NCI-H2171 treated with DMSO at 0.1 percent for 48 hours (cell line): ENCODE measurements at places on chromosomes 12 and 14.

- peak; percentile 84 for DNase-seq
Measured at GRCh38 chr12:48815126-48816110, 2.9 kb upstream of the CACNB3 start.

- DNase-seq = no peak
Measured at GRCh38 chr12:61667676-61668075, 592.5 kb upstream of the USP15 start.

DNA sequence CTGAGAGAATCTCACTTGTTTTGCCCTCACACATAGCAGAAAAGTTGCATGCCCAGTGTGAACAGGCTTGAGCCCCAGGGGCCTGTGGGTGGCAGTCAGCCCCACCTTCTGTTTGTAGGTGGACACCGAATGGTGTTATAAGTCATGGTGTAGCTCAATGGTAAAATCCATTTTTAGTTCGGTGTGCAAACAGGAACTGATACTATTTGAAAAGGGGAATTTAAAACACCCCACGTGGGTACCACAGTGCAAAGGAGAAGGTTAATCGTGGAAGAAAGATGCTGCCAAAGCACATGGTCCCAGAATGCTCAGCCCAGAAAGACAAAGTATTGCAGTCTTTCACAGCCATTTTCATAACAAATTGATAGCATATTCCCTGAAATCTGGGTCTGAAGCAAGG, 71.8 kb upstream of the GZMB start:
- DNase-seq = no peak

- peak; percentile 68 for DNase-seq
Measured at GRCh38 chr14:102225936-102226335, 79.0 kb downstream of the MOK start.

GRCh38 chr14:65028937-65029336, 42.2 kb downstream of the FNTB start:
- DNase-seq = no peak

GRCh38 chr14:104394409-104394851, 185.1 kb upstream of the C14orf180 start:
- peak; percentile 41 for DNase-seq

DNA sequence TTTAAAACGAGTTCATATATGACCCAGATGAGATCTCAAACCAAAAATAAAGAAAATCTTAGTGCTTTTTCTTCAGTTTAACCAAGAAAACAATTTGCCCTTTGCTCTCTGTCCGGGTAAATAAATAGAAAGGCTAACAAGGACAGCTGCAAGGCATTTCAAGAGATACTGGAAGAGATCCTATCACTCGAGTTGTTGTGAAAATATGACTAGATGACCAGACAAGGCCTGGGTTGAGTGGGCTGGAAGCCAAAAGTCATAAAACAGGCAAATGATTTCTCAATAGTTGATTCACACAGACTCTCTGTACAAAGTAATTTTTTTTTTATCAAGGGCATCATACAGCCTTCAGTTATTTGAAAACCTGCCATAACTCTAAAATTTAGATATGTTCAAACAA, 55.9 kb upstream of the AVPR1A start:
- no peak for DNase-seq

DNA sequence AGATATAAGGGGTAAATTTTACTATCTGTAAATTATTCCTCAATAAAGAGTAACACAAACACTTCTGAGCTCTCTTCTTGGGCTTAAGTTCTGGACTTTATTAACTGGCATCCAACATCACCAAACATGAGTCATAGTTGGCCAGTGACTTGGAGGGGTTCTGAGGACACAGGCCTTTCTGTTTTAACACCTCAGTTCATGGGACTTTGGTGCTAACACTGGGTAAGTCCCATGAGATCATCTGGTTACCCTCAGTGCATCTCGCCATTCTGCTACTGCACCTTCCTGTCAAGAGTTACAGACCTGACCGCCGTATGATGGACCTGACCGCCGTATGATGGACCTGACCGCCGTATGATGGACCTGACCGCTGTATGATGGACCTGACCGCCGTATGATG, 9.9 kb downstream of the SLC15A4 start:
- DNase-seq = no peak

DNA sequence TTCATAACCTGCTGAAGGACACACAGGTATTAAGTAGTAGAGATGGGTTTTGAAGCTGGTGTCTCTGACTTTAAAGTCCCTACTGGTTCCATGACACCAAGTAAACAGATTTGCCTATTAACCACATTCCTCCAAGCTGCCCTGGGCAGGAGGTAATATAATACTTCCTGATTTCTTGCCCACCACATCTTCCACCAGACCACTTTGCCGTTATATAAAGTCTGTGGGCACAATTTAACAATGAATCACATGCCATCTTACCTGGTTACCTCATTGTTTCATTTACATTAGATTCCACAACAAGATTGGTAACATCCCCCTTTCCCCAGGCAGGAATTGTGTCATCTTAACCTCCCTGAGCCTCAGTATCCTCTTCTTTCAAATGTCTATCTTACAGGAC, 900 bp upstream of the LRRC23 start:
- no peak for DNase-seq

GRCh38 chr12:62332598-62332997, 72.4 kb downstream of the USP15 start:
- DNase-seq = no peak

DNA sequence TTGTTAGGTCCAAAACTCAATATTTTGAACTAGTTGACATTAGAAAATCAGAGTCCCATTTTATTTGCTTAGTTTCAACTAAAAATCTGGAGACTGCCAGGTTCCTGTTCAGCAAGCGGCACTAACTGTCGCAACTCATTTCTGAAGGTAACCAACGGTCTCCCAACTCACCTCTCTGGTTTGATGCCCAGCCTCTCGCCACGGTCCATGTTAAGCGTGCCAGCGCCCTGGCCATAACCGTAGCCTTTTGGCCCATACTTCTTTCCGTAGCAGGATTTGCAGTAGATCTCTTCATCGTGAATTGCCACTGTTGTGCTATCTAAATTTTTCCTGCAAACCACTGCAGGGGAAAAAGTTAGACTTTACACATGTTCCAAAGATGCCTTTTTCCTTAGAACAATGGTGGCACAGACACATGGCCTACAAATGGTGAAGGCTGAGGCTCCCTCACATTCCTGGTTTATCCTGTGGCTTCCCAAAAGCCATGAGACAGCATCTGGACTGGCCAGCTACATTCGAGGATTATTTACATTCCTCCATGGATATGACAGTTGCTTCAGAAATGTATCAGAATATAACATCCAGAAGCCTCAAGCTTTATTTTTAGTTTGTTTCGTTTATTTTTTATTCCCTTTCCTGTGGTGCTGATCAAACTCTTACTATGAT, 15.7 kb downstream of the CSRP2 start:
- DNase-seq = no peak

DNA sequence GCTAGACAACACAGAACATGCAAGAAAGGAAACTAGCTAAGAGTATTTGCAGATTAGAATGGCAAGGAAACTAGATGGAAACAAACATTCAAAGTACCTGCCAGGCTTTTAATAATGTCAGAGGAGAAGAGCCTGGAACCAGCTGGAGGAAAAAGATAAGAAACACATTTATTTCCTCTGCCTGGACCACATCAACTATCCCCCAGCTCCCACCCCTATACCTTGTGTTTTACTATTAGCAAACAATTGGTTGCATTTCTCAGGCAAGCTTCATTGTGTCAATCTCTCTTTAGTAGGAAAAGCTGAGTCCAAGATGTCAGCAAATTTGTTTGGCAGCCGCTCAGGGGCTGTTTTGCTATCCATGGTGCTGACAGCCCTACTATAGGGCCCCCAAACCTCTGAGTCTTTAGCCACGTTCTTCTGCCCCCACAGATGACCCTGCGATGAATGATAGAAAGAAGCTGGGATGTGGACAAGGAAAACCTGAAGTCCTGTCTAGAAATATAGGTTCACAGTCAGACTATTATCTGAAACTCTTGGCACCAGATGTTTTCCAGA, 11.6 kb upstream of the SYNDIG1L start:
- DNase-seq = no peak

GRCh38 chr14:68894123-68894522, 85.0 kb downstream of the ACTN1 start:
- no peak for DNase-seq

- no peak for DNase-seq
Measured at GRCh38 chr12:66859751-66860440, 181.0 kb upstream of the GRIP1 start.

DNA sequence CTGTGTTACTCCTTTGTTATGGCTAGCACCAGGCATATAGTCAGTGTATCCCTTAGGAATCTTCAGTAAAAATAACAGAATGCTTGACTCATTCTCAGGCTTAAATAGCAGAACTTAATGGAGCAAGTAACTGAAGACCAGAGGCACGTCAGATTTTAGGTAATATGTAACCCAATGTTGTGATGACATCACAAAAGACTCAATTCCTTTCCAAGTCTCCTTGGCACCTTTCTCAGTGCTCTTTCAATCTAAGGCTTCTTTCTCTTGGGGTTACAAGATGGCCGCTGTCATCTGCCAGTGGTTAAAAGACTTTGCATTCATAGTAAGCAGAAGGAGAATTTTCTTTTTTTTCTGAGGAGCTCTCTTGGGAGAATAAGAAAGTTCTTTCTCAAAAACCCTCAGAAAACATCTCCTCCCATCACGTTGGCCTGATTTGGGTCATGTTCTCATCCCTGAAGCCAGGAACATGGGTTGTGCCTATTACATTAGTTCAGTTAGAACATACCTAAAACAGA, 33.4 kb upstream of the DCN start:
- no peak for DNase-seq

DNA sequence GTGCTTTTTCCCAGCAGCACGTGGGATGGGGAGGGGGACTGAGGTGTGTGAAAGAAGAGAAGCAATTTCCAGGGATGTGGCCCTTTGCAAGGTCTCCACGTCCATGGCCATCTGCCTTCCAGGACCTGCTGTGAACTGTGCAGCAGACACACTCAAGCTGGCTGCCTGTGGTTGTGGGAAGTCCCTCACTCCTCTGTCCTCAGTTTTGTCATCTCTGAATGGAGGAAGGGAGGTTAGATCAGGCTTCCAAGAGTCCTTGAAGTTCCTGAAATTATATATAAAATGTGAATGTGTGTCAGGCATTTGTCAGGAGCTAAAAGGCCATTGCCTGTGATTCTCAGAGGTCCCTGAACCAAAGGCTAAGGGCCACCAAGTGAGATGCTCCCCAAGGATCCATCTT, 328.2 kb downstream of the CACNA1C start:
- no peak for DNase-seq

DNA sequence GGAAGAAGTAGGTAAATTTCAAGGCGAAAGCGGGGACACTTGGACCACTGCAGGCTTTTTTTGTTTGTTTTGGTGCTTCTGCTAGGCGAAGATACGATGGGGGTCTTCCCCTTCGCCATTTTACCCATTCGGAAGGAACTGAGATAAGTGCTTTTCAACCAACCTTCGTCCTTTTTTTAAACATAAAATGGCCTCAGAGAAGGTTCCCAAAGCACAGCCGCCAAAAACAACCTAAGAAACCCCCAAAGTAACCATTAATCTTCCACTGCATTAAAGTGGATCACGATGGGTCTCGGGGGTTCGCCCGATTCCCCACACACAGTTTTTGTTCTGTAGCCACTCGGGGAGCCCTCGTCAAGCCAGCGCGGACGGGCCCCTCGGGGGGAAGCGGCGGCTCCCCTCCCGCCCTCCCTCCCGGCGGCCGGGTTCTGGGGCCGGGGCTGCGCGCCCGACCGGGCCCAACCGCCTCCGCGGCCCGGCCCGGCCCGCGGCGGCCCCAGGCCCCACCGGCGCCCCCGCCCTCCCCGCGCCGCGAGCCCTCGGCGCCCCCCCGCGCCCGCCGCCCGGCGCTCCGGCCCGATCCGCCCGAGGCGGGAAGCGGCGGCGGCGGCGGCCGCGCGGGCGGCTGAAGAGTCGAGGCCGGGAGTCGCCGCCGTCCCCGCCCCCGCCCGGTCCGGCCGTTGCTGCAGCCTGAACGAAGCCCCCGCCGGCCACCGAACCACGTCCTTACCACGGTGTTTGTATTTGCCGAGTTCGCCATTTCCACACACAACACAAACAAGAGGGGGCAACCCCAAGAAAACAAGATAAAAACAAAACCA, 790 bp downstream of the GTF2A1 start:
- peak; percentile 76 for DNase-seq

DNA sequence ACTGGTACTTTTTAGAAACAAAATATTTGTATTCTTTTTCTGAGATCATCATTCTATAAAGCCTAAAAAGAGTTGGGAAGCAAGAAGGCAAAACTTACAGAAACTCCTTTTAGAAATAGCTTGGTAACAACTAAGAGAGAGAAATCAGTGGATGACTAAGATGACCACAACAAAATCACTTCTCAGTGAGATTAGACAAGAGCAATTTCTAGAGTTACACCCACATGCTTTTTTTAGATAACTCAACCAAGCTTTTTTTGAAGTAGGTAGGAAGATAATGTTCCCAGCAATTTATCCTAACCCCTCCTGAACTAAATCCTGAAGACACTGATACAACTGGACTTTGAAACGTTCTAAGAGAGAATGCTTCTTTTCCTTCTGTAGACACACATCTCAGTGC, 576.4 kb downstream of the SLC6A15 start:
- DNase-seq = no peak

DNA sequence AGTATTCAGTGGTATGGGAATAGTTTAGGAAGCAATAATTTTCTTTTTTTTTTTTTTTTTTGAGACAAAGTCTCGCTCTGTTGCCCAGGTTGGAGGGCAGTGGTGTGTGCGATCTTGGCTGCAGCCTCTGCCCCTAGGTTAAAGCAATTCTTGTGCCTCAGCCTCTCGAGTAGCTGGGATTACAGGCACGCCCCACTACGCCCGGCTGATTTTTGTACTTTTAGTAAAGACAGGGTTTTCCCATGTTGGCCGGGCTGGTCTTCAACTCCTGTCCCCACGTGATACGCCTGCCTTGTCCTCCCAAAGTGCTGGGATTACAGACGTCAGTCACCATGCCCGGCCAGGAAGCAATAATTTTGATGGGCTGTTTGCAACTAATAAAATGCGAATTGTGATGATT, 62.1 kb downstream of the ATG14 start:
- no peak for DNase-seq

GRCh38 chr14:100728962-100729361, 2.3 kb downstream of the DLK1 start:
- no peak for DNase-seq

DNA sequence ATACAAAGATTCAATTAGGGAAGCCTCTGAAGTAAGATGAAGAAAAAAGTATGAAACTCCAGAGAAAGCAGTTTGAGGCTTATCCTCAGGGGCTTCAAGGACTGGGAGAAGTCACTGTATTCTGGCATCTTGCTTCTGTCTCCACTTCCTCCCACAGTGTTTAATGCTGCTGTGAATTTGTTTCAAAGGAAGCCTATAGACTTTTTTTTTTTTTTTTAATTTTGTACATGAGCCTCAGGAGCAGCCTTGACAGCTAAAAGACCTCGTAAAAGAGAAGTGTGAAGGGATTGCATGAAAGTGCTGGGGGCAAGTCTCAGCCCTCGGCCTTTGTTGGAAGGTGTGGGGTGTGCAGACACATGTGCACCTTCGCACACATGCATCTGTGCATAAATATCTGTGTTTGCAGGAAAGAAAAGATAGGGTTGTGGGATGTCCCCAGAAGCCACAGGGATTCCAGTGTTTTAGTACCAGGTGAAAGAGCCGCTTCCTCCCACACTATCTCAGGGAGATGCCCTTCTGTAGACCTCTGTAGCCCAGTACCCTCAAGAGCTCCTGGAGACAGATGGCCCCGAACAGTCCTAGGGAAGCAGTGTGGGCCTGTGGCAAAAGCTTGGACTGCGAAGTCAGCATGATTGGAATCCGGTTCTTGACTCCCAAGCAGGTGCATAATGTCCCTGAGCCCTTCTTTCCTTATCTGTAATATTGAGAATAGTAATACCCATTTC, 193.5 kb upstream of the BCL2L14 start:
- no peak for DNase-seq

- DNase-seq = no peak
Measured at GRCh38 chr12:10968765-10969456, 17.8 kb downstream of the TAS2R50 start.
